ENCODE measurements at places on chromosomes 3 and 15. TPM values are rescaled to one million over a fixed set of nuclear protein-coding genes. Genes with fewer than 3 reads are reported as not detected.

- no peak for DNase-seq
Observed at GRCh38 chr3:138033202-138033691, 23.3 kb downstream of the CLDN18 start.

GRCh38 chr3:30342318-30343060 is 263.9 kb upstream of the TGFBR2 start:
- peak; percentile 97 for DNase-seq

FAM81A gene
- total RNA-seq = 2.9 TPM

UBA3 gene
- total RNA-seq = 70.0 TPM

KBTBD13 gene
- total RNA-seq = not detected

CD86 gene
- total RNA-seq = 0.17 TPM
